IPS DF 19.7 (cell line): ENCODE measurements at places on chromosomes 1 and 21.

GRCh38 chr1:5888606-5889211 lies 103.5 kb downstream of the NPHP4 start:
- no peak for DNase-seq

DNA sequence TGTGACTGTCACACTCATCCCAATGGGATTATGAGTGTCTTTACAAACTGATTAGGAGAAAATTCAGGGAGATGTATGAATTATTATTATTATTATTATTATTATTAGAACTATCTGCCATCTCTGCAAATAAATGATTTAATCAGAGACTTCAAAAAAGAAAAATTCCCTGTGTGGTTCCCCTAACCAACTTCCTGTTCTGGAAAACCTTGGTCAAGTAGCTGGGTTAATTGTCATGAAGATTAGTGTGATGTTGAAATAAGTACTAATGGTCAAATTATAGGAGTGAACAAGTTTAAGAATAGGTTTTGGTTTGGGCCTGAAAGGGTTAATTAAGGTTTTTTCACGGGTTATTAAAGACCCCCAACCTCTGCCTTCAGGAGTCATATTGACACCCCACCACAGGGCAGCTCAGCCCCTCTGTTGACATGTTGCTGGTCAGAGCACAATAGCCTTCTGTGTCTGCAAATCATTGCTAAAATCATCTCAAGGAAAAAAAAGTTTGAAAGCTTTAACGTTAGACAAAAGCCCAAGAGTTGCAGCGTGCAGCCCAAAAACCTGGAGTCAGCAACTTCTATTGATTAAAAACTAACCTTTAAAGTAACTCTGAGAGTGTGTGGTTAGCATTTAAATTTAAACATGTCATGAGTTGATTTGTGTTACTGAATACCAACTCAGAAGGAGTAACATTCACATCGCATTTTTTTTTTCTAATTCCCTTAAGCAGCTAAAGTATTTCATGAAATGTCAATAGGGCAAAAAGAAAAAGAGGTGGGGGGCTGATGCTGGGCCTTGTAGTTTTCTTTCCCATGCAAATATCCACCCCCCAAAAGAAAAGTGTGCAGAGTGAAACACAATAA lies 272.5 kb downstream of the TM2D1 start:
- no peak for DNase-seq

DNA sequence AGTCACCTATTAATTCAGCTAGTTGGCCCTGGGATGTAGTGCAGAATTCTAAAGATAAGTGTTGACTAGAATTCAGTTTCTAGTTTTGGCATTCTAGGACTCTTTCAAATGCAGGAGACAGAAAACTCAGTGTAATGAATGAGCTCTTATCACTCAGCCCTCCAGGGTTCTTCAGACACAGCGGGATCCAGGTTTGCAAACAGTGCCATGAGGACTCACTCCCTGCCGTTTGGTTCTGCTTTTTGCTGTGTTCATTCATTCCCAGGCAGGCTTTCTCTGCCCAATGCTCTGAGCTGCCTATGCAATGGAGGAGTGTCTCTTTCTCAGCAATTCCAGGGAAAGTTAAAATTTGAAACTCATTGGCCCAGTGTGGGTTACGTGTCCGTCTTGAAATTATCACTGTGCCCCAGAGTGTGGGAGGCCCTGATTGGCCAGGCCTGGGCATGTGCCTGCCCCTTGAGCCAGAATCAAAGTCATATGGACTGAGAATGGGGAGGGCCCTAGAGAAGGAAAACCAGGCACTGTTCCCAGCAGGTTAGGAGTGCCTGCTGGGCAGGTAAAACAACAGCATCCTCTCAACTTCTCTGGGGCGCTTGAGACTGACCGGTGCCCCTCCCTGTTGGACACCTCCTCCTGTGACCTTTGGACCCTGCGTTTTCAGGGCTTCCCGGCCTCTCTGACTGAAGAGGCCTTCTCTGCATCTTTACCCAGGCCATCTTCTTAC lies 43.4 kb downstream of the TMEM51 start:
- DNase-seq: no peak

DNA sequence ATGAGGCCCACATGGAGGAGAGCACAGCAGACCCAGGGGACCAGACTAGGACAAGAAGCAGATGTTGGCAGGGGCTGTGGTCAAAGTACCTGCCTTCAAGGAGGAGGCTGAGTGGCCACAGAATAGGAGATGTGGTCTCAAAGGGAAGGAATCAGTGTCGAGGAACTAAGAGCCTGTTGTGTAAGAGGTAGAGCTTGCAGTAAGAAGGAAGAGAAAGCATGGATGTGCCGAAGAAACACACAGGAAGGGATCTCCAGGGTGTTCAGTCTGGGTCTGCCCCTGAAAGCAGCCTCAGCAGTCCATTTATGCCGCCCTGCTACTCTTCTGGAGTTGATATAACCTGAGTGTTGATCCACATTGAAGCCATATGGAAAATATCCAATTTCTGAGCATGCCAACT lies 83.9 kb downstream of the NID1 start:
- no peak for DNase-seq

DNA sequence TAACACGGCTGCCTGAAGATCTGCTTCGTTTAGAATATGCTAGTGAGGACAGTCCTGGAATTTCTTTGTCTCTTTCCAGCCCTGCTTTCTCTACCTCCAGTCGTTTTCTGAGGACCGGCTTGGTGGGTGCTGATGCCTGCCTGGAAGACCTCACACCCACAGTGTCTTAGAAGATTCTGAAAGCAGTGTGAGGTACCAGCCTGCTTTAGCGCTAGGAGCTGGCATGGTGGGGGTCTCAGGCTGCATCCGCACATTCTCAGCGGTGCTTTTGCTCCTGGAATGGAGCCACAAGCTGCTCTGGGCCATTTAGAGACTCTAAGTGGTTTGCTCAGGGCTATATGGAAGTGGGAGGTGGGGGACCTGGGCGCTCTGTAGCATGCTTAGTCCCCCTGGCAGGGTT lies 61.4 kb downstream of the CD247 start:
- no peak for DNase-seq

DNA sequence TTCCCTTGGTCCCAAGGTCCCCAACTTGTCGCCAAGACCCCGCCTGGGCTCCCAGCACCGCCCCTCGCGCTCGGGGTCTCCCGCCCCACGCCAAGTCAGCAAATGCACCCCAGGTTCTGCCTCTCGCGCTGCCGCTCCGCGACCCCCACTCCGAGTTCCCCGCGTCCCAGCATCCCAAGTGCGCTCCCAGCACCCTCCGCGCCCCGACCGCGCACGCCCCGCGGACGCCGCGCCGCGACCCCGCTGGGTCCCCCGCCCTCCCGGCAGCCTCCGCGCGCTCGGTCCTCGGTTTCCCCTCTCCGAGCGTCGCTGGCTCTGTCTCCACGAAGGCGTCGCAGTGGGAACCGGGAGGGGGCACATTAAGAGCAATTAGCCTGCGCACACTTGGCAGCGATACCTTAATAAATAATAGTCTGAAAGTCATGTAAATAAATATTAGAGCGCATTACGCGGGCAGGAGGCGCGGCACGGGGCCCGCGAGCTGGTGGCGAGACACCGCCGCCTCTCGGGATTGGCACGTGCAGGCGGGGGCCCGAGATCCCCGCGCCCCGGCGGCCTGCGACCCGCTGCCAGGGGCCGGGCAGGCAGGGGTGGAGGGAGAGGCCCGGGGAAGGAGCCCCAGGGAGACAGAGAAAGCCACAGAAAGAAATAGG lies 75.9 kb downstream of the VWA5B1 start:
- no peak for DNase-seq

DNA sequence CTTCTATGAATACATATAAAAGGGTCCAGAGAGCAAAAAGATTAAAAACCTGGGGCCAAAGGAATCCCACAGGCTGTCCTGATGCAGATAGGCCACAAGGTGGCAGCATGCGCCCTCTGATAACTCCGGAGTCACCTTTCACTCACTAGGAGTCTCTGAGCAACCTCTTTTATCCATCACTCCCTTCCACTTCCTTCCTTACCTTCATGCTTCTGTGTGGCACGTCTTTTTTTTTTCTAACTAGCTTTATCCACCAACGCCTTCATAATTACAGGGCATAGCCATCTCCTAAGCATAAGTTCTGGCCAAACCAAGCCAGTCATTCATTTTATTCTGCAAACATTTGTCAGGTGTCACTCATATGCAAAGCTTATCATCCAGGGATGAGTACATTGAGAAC lies 3.9 kb upstream of the PGLYRP4 start:
- DNase-seq: no peak

GRCh38 chr1:193313354-193314140 lies 127.1 kb upstream of the B3GALT2 start:
- no peak for DNase-seq

- DNase-seq: no peak
Observed at GRCh38 chr1:154954541-154954940, 1.4 kb downstream of the PBXIP1 start.

DNA sequence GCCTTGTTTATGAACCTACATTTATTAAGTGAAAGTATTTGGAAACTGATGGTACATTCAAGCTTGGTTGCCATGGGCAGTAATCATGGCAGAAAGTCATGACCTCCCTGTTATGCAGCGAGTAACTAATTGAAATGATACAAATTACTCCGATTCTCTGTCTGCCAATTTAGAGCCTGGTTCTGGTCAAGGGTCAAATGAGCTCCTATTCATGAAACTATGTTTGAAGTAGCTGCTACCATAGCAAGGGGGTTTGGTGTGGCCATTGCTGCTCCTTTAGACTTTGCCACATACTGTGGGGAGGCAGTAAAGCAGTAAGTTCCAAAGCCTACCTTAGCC lies 187.2 kb upstream of the FOXD3 start:
- no peak for DNase-seq

DNA sequence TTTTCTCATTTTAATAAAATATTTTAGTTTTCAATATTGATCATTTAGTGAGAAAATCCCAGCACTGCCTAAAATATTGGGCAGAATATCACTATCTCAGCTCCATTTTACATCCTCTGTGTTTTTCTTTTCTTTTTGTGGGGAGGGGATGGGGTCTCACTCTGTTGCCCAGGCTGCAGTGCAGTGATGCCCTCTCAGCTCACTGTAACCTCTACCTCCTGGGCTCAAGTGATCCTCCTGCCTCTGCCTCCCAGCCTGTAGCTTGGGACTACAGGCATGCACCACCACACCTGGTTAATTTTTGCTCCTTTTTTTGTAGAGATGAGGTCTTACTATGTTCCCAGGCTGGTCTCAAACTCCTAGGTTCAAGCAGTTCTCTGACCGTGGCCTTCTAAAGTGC lies 76.1 kb downstream of the SLC25A24 start:
- DNase-seq: no peak

- no peak for DNase-seq
Observed at GRCh38 chr1:214471458-214471857, 79.9 kb downstream of the PTPN14 start.

DNA sequence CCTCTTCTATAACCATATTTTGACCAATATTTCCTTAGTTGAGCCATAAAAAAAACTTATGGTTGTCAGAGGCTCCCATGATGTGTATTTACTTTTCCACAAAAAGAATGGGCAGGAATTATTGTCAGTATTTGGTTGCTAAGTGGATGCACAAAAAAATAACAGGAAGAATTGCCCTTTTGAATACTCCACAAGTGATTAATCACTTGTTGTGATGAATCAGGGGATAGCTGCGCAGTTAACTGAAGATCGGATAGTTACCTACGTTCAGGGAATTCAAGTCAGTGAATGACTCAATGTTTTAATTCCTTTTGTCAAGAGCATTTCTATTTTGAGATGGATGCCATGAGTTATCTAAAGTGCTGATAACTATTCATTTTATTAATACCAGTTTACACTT lies 785.2 kb upstream of the B3GALT2 start:
- no peak for DNase-seq

DNA sequence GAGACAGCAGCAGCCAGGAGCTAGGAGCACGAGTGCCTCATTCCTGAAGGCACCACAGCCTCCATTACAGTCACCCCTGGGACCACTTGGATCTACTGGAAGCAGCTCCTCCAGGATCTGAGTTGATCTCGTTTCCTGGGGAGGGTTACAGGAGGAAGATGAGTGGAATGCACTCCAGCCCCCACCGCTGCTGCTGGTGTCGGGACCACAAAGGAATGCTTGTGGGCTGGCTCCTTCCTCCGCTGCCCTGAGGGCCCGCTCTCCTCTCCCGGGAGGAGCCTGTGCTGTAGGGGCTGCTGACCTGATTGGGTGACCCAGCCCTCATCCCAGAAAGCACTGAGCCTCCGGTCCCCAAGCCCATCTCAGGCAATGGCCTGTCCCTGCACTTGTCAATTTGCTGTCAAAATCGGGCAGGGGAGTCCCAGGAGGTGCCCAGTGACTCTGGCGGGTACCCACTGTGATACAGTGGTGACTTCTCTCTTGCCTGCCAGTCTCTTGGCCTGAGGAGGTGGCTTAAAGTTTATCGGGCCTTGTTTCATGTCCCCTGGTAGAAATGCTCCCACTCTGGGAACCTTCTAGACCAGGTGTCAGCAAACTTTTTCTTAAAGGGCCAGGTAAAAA lies 23.1 kb downstream of the IL10RB start:
- no peak for DNase-seq
